ENCODE measurements at places on chromosomes 4 and X.

- no peak for DNase-seq
Measured at GRCh38 chr4:37490391-37491347, 195.5 kb downstream of the RELL1 start.

- no peak for DNase-seq
Measured at GRCh38 chrX:98548519-98548918, 1664.8 kb downstream of the RPA4 start.

- DNase-seq = no peak
Measured at GRCh38 chr4:159401226-159401712, 298.4 kb downstream of the RAPGEF2 start.

GRCh38 chr4:88435987-88436693 lies 20.8 kb upstream of the HERC5 start:
- DNase-seq = no peak
